Activated T-cell treated with anti-CD3 and anti-CD28 coated beads for 48 hours (primary cell): ENCODE measurements at places on chromosomes 13 and 19.
A peak's percentile ranks its signal among the peaks of the same experiment; 100 is the strongest.

DNA sequence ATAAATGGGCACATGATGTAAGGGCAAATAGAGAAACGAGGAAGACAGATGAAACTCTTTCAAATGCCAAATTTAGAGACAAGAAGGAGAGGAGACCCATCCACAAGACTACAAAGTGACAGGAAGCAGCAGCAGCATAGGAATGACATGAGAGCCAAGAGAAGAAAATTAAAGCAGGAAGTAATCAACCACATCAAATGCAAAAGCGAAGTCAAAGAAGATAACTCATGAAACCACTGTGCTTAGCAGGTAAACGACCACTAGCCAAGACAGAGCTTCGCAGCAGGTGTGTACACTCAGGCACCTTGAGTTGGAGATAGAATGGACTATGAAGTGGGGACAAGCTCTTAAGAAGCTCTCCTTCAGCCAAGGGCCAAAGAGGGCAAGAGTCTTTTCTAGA, 64.1 kb downstream of the KLF12 start:
- no peak for DNase-seq

DNA sequence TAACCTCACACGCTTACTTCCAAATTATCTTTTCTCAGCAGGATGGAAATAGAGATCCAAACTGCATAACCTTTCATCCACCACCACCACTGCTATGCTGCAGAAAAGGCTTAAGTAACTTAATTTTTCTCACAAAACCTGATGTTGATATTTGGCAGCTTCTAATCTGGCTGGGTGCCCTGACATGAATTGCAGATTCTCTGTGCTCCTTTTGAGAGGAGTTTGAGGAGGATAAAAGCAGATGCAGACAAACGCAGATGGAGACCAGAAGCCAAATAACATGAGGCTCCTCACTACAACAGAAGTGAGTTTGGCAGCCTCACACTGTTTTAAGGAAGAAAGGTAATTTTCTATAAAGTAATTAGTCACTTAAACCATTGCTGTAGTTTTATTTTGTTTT, 646.2 kb upstream of the ATXN8OS start:
- DNase-seq: no peak

DNA sequence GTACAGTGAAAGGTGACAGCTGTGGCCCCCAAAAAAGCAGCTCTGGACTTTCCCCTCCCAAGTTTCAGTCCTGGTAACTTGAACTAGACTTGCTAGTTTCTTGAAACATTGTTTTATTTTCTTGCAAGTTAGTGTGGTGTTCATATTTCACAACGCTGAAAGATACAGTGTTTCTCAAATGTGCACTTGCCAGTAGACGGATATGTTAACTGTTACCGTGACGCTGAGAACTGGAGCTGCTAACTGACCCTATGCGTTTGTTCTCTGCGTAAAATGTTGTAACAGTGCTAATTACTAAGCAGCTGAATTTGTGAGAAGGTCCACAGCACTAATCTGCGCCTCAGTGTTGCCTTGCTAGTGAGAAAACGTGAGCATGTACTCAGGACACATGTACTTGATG, 79.6 kb downstream of the GGACT start:
- no peak for DNase-seq

DNA sequence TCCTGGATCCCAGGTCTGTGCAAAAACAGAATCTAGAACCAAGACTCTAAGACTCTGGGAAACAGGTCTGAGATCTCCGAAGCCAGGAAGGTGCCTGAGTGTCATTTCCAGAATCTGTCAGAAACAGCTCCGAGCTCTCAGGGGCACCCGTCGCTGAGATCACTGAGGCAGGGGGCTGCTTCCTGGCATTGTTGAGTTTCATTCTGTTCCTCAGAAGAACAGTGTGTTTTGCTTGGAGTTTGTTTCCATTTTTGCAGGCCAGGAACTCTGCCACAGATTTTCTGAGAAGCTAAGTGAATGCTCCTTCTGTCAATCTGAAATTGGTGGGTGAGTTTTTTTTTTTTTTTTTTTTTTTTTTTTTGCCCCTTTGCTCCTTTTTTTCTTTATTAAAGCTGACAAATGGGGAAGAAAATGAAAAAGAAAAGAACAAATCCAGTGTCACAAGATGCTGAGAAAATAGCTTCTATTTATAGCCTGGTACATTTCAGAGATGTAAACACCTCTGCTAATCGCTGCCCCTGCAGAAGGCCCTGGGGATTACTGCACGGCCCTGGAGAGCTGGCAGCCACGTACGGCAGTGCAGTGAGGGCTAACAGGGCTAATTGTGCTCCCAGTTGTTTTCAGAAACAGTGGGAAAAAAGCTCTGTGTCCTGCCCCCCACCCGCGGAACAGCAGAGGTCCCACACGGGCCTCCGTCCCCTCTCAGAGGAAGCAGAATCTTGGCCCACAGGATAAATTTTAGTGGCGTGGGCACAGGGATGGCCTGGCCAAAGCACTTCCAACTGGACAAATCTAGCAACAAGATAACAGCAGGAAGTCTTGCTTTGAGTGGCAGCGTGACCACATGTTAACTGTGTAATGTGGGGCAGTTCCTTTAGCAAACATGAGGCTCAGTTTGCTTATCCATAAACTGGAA, 237.6 kb upstream of the IRS2 start:
- no peak for DNase-seq

GRCh38 chr19:4576016-4576933, 16.8 kb upstream of the SEMA6B start:
- peak; percentile 64 for DNase-seq

DNA sequence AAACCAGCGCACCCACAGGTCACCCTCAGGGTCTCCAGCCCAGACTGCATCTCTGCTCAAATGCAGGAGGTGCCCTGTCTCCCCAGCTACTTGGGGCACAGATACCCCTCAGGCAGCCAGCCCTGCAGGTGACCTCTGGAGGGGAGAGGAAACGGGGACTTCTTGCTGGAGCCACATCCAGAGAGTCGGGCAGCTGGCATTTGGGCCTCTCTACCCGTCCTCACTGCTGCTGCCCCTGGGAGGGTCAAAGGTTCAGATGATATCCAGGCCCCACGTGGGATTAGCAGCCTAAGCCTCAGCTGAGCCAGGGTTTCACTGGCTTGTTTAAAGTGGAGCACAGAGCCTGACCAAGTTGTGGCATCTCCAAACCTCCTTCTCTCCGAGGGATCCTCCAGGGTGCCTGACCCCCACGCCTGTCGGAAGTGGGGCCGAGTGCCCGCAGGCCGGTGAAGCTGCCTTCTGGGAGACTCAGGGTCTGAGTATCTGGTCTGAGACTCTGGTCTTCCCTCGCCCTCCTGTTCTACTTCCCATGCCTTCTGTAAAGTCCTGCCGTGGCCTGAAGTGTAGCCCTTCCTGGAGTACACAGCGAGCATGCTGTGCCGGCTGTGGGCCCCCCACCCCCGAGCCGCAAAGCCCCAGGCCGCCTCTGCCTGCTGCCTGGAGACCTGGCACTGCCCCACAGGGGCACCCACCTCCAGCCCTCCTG, 2.1 kb downstream of the RASA3 start:
- no peak for DNase-seq

DNA sequence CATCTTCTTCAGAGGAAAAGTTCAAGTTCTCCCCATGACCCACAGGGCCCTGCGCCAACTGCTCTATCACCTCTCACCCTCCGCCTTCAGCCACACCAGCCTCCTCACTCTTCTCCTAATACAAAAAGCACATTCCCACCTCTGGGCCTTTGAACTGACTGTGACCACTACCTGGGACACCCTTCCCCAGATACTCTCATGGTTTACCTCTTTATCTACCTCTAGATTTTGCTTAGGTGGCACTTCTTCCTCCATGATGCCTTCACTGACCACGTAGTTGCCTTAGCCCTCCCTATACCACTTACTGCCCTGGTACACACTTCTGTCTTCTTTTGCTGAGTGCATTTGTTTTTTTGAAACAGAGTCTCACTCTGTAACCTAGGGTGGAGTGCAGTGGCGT, 3.9 kb upstream of the SYCE2 start:
- no peak for DNase-seq

DNA sequence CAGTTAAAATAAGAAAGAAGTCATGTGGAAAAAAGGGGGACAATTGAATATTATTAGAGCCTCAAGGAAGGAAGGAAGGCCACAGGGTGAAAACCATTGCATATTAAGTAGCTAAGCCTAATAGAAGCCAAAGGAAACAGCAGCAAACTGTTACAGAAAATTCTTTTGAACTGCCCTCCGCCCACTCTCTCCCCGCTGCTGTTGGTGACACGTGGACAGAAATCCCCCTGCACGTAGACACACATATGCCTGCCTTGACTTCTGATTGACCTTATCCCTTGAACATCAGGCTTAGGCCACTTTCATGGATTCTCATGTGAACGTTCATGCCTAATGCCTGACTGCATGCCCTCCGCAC, 229.1 kb downstream of the KCNRG start:
- no peak for DNase-seq
